ENCODE measurements at places on chromosomes 1 and 21. TPM values are rescaled to one million over a fixed set of nuclear protein-coding genes. Genes with fewer than 3 reads are reported as not detected.

GRCh38 chr1:234763367-234763766, 153.4 kb upstream of the IRF2BP2 start:
- DNase-seq = no peak

DNA sequence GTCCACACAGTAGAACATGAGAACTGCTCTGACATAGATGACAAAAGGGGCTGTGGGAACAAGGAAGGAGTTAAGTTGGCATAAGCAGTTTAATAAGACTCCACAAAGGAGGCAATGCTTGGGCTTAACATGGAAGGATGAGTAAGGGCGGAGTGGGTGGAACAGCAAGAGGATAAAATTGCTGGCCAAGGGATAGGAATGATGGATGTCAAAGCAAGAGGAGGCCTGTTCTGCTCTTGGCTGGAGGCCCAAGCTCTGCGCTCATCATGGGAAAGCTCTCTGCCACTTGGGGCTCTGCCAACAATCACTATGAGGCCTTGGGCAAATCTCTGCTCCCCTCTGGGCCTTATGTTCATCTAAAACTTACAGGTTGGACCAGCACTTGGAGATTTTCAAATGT, 98.3 kb upstream of the CAMK1G start:
- peak; percentile 50 for DNase-seq

DNA sequence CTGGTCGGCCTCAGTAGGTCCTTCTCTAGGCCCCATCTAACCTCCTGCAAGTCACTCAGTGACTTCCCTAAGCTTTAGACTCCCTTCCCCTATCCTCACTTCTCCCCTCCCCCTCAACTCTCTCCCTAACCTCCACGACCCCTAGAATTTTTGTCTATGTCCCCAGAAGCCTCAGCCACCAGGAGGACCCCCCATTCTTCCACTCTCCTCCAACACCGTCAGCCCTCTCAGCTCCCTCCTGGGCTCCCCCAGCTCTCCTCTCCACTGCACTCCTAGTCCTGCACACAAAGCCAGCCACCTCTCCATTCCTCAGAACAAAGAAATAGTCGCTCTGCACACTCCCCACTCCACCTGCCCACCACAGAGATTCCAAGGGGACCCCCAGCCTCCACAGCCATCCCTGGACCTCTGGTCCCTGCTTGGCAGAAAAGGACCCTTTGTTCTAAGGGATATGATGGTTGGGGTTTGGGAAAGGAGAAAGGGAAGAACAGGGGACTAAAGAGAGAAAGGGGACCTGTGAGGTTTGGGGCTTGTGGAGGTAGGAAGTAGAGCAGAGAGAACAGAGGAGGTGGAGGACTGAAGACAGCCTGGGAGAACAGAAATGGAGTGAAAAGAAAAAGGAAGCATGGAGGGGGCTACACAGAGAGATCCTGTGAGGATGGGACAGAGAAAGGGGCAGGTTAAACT, 2.8 kb downstream of the ARHGEF2 start:
- no peak for DNase-seq

GRCh38 chr1:232221802-232222499, 408.0 kb downstream of the SIPA1L2 start:
- DNase-seq = no peak

GRCh38 chr1:92259350-92259749, 39.4 kb downstream of the GLMN start:
- DNase-seq = no peak

- peak; percentile 61 for DNase-seq
Measured at GRCh38 chr1:234605983-234606783, 3.8 kb downstream of the IRF2BP2 start.

DNA sequence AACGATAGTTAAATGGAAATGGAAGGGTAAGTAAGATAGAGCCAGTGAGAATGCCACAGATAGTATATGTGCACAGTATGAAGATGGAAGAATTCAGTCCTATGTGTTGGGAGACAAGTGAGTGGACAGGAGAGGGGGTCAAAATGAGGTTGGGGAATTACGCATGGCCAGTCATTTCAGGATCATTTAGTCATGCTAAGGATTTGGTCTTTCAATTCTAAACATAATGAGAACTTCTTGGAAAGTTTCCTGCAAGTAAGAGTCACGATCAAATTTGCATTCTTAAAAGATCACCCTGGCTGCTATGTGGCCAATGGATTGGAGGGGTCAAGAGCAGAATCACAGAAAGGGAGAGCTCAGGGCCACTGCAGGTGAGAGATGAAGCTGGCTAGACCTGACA, 64.0 kb upstream of the KCNK2 start:
- DNase-seq = no peak

- peak; percentile 94 for DNase-seq
Measured at GRCh38 chr1:111481387-111482221, 7.8 kb downstream of the C1orf162 start.

- no peak for DNase-seq
Measured at GRCh38 chr1:29264773-29265389, 28.6 kb downstream of the PTPRU start.

DNA sequence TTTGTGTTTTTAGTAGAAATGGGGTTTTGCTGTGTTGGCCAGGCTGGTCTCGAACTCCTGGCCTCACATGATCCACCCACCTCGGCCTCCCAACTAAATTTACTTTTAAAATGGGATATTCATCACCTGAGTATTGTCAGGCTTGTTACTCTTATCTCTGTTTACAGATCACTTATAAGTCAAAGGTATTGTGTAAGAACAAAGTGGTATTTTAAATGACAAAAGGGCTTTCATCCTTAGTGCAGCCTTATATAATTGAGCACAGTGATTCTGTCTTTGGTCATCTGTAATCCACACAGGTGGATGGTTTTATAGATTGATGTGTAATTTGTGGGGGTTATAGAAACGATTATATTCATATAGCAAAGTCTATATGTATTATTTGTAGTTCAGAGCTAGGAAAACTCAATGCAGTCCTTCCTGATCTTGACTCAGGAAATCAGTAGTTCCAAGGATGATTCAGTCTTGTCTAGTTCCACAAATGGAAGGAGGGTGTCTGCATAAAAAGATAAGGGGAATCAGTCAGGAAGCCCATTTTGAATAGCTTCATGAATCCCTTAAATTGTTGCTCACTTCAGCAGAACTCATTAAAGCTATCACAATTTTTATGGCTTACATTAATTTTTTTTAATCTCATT, 34.6 kb downstream of the STXBP3 start:
- no peak for DNase-seq

DNA sequence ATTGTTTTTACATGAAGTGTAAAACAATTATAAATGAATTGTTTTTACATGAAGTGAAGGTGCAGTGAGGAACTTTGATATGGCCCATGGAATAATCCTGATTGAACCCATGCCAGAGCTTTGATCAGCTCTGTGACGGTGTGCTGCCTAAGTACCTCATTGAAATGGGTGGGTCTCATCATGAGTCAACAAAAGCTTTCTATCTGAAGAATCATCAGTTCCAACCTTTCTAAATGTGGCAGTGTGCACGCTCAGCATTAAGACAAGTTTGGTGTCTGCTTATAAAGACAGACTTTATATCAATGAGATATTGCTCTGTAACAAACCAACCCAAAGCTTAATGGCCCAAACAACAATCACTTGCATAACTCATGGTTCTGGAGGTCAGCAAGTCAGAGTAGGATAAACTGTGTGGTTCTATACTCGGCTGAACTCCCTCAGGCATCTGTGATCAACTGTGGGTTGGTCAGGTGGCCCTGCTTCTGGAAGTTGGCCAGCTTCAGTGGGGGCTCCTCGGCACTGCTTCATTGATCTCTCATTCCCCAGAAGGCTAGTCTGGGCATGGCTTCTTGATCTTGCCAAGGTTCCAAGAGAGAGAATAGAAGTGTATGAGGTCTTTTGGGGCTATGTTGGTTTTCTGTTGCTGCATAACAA, 258.0 kb downstream of the LTN1 start:
- DNase-seq = no peak

DNA sequence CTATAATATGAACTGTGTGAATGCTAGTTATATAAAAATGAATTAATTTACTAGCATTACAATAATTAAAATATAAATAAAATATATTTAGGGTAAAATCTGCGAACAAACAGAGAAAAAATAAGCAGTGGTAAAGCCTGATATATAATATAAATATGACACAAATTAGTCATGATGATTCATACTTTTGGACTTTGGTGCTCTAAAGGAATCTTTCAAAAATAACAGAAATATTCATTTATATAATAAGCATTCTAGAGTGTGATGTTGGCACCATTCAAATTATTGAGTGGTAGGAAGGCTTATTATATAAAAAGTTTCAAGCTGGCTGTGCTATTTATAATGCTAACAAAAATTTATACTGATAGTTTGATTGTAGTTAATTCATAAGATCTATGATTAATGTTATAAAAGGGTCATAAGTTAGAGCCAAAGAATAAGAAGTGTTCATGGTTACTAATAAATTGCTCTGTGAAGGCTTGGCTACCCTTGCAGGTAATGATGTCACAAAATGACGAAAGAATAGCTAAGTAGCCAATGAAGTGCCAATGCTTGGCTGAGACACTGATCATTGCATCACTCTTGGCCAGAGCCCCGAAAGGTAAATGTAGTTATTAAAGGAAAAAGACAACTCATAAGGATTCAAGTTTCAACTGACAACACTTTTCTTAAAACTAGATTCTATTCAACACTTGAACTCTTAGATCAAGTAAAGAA, 108.7 kb downstream of the USH2A start:
- DNase-seq = no peak

DNA sequence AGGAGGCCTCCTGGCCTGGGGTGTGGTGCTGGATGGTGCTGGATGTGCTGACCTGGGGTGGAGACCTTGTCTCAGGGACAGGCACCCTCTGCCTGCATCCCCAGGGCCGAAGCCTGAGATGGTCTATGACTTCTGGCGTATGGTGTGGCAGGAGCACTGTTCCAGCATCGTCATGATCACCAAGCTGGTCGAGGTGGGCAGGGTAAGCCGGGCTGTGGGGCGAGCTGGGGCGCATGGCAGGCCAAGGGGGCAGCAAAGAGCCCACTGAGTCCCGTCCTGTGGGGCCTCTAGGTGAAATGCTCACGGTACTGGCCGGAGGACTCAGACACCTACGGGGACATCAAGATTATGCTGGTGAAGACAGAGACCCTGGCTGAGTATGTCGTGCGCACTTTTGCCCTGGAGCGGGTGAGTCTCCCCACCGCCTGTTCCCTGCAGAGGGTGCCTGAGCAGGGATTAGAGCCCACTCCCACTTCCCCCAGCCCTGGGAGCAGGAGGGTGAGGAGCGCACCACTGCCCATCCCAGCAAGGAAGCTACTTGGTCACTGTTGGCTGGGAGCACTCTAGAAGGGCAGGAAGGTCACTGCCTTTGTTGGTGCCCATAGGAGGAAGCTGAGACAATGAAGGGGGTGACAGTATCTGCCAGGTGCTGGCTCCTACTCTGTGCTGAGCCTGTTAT, 75.2 kb downstream of the PTPRU start:
- no peak for DNase-seq

- no peak for DNase-seq
Measured at GRCh38 chr1:54347955-54348699, 58.1 kb downstream of the SSBP3 start.

DNA sequence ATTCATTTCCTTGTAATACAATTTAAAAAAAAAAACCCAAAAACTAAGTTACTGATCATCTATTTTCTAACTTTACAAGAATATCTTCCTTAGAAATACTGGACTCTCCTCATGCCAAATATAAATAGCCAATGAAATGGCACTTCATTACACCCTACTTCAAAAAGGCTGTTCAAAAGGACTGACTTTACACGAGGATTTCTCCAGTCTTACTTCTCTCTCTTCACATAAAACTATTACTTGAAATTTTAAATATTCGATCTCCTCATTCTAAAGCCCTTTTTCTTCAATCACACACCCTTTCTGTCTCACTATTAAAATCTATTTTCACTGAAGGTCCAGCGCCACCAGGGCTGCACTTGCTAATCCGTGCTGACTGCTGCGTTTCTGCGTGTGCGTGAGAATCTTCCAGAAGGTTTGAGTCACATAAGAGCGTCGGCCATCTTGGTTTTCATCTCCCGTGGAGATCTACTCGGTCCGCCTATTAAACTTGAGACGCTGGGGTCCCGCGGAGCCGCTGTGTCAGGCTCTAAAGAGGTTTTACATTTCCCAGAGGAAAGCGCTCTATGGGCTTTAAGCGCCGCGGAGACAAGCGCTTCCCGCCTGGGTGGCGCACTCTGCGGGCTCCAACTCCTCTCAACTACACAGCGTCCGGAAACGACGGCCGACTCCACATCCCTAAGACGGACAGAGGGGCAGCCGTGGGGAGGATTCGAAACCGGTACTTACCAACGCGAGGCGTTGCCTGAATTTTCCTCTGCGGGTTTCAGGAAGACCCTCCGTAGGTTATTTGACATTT, 631 bp downstream of the LRIF1 start:
- DNase-seq = peak; percentile 29

GRCh38 chr1:223504741-223505140, 111.5 kb downstream of the CCDC185 start:
- DNase-seq = no peak

- DNase-seq = no peak
Measured at GRCh38 chr1:218496561-218496960, 151.4 kb downstream of the TGFB2 start.

DNA sequence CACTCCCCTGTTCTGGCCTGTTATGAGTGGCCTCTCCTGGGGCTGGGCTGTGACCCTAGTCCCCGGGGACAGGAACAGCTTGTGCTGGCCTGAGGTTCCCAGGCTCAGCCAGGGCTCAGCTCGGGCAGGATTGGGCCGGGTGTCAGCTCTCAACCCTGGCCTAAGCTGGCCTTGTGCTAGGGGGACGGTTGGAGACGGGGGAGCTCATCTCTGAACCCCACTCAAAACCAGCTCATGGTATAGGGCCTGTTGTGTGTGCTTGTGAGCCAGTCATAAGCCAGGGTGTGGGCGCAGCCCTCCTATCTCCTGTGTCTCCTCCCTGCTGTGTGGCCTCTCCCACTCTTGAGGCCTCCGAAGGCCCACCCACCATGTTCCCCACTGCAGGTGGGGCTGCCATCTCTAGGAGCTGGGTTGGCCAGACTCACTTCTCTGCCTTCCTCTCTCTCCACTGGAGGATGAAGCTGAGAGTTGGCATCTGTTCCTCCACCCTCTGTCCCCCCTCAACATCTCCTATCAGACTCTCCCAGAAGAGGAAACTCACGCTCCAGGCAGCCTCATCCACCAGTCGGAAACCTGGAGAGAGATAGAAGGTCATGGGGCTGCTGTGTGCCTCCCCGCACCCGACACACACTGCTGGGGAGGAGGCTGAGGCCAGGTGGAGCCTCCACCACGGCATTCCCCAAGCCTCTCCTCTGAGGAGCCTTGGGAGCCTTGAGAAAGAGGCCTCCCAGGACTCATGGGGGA, 1.4 kb downstream of the PEAR1 start:
- DNase-seq = no peak

DNA sequence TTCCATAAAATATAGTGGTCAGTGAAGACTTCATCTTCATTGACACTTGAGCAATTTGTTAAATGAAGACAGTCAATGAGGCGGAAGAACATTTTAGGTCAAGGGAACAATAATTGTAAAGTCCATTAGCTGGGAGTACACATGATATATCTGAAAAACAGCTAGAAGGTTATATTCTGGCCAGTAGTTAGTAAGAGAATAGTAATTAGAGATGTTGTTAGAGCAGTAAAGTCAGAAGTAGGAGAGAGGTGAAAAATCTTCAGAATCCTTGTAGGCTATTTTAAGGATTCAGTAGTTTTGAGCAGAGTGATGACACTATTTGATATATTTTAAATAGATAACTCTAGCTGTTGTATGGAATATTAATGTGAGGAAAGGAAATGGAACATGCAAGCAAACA, 915.6 kb upstream of the NEGR1 start:
- DNase-seq = no peak

GRCh38 chr1:51344602-51345299, 14.4 kb upstream of the TTC39A start:
- no peak for DNase-seq

The RNF2 gene
- 16.2 TPM for total RNA-seq

The CDC42BPA gene
- total RNA-seq = 20.5 TPM

The SLC1A7 gene
- not detected for total RNA-seq

The IGSF5 gene
- 1.4 TPM for total RNA-seq

The FHAD1 gene
- total RNA-seq = not detected

The RXFP4 gene
- not detected for total RNA-seq

Data from lower leg skin (tissue), 4 donors.